Hematopoietic multipotent progenitor cell (in vitro differentiated cells): ENCODE measurements at places on chromosomes 12 and 14. TPM values are rescaled to one million over a fixed set of nuclear protein-coding genes. Genes with fewer than 3 reads are reported as not detected.
A peak's percentile ranks its signal among the peaks of the same experiment; 100 is the strongest.

The SLC5A8 gene
- not detected for total RNA-seq

GRCh38 chr12:68609998-68610369 lies 715 bp upstream of the RAP1B start:
- DNase-seq: peak; percentile 46

DNA sequence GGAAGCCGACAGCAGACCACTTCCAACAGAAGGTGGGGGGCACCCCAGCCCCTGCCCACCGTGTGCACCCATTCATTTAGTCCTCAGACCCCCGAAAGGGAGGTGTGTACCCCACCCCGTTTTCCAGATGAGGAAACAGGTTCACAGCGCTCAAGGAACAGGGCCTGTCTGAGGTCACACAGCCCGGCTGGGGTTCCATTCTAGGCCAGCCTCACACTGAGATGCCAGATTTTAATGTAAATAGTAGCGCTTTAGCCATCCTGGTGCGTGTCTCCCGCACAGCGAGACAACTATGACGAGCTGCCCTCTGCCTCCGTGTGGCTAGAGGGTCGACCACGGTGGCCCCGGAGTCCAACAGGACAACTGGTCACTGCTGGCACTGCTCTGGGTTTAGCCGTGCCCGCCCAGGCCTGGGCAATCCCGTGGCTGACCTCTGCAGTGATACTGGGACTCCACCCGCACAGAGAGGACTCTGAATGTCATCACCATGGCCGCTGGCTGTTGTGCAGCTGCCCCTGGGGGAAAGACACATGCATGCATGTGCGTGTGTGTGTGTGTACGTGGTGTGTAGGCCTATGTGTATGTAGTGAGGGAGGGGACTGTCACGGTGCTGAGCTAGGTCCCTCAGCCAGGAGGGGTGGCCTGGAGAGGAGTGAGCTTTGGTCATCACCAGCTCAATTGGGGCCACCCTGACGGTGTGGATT lies 31.6 kb downstream of the BEGAIN start:
- no peak for DNase-seq

GRCh38 chr12:90299666-90300065 lies 591.0 kb upstream of the ATP2B1 start:
- DNase-seq: no peak

GRCh38 chr12:81206429-81206828 lies 128.6 kb downstream of the ACSS3 start:
- no peak for DNase-seq
